Right forelimb (tissue), 1 donor: ENCODE measurements at places on chromosomes 2 and 18.

- DNase-seq: no peak
Observed at GRCh38 chr2:191127235-191127634, 23.6 kb downstream of the STAT4 start.

- DNase-seq: no peak
Observed at GRCh38 chr18:66066191-66066590, 315.4 kb downstream of the CDH7 start.

DNA sequence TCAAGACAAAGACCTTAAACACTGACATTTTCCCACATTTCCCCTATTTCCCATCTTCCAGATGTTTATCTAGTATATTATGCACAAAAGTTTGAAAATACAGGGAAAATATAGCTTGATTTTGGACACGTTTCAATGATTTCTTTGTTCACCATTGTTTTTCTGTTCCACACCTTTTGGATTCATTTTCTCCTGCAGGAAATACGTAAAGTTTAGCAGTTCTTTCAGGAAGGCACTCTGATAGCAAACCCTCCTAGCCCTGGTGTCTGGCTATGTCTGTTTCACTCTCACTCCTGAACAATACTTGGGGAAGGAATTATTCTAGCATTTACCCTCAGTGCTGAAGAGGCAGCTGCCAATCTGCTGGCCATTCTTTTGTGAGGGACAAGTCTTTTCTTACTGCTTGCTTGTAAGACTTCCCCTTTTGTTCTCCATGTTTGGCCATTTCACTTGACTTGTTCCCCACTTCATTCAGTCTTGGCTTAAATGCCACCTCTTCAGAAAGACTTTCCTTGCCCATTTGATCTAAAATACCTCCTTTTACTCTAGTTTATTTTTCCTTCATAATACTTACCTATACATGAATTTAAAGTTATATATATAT lies 195.4 kb downstream of the RNF152 start:
- DNase-seq: no peak

DNA sequence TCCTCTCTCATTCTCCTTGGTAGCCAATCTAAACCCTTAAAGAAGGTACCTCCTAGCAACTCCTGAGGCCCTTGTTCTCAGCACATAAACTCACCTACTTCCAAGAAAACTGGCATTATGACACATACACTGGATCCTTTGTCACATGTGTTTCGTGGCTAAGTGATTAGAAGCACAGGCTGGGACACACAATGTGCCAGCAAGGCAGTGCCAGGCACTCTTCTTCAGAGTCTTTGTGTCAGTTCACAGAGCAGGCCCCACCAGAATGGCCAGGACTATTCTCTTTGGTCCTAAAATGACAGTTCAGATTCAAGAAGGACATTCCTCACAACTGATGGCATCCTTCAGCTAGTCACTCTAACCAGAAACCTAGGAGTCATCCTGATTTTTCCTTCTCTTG lies 40.3 kb downstream of the SMC6 start:
- no peak for DNase-seq

DNA sequence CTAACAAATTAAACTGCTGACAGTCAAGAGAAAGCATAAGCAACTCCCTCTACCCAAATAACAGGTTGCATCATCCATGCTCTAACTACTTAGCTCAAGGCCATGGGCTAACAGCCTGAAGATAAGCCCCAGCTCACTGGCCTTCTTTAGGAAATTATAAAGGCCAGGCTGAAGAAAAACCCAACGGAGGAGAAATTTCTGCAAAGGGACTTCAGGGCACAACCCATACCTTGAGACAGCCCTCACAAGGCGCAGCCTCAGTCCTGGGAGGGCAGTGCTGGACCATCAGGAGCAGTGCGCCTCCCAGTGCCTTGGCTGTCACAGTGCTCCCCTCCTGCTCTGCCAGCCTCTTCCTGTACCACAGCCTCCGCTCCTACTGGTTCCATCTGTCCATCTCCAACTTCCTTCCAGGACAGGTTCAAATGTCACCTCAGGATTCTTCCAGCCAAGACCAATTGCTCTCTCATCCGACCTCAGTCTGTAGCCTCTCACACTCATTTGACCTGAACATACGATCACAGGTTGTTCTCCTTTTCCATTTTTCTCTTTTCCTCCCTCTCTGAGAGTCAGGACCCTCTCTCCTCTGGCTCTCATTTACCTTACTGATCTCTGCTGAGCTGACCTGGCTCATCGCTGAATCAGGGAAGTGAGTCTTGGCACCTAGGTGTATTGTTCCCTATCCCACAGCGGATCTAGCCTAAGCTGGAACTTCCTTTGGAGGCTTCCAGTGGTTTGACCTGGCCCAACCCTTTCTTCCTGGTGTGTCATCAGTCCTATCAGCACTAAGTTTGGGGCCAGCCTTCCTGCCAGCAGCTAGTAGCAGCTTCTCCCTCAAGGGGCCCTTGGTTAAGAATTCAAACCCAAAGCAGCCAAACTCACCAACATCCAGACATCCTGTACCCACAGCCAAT lies 1.9 kb downstream of the MCFD2 start:
- no peak for DNase-seq

DNA sequence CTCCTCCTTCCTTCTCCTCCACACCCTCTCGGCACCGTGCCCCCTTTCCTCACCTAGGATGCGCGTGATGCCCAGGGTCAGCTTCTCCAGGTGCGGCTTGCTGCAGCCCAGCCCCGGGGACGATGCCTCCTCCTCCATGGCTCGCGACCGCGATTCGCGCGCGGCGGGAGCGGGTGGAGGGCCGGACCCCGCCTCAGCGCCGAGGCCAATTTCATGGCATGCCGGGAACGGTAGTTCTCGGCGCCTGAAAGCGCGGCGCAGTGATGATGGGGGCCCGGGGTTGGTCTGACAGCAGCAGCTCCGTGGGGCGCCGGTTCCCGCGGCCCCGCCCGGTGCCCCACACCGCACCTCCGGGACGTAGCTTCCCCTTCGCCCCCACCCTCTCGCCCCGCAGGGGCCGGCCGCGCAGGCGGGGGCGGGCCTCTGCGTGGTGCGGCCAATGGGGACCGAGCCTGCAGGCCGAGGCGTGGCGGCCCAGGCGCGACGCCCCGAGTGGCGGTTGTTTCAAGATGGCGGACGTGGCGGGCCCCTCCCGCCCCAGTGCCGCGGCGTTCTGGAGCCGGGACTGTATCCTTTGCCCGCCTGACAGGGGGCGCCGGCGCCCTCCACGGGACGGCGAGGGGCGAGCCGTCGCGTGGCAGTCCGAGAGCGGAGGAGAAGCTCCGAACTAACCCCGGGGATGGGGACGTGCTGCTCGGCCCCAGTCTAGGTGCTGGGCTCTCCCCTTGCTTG lies at the start of the genes KIAA1328 and TPGS2:
Gene KIAA1328, plus strand, starts transcription at position 498 of the 732 bp plus-strand sequence. Its CDS starts 12 bp downstream, at position 510.
Gene TPGS2, minus strand, starts transcription at position 373 of the 732 bp plus-strand sequence. Its CDS starts 235 bp downstream, at position 138.
- DNase-seq: peak; percentile 92

DNA sequence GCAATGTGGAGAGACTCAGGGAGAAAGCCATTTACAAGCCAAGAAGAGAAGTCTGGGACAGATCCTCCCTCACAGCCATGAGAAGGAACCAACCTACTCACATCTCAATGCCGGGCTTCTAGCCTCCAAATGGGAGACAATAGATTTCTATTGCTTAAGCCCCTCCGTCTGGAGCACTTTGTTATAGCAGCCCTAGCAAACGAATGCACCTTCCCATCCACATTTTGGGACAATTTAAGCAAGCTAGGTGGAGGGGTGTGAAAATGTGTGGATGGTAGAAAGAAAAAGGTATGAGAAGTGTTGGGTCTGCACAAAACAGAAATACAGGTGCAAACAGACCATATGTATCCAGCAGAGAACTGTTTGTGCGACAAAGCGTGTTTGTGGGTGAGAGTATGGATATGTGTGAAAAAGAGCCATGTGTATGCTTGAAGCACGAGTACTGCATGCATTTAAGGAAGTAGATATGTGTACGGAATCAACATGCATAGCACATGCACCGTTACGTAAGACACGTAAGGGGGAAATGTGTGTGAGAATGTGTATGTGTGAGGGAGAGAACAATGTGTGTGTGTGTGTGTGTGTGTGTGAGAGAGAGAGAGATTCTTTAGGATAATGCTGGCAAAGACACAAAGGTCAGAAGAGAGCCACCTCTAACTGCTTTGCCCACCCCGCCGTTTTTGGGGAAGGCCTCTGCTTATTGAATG lies 13.1 kb upstream of the E2F6 start:
- DNase-seq: no peak

DNA sequence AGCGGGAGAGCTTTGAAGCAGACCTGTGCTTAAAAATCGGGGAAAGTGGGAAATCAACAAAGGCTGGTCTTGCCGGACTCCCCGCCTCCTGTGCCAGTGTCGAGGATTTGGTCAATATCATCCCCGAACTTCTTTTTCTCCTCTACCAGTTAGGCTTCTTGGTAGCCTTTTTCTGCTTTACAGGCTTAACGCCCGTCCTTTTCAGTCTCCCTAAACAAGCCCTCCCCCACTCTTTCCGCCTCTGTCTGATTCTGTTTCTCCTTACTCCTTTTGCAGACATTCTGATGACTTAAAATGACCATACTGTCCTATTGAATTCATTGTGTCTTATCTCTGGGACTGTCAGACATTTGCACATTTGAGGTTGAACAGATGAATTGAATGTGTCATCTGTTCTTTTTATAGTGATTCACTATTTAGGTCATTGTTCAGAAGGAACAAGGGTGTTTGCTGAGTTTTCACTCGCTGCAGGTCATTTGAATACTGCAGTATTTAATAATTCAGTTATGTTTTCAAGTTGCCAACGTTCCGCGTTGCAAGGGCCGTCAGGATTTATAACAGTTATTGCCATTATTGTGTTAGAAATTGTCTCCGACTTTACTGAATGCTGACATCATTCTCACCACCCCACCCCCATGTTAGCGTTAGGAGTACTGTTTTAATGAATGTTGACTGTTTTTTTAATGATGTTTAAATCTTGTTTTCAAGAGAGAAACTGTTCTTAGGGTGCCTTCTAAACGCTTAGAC lies 1.1 kb downstream of the ITGAV start:
- DNase-seq: peak; percentile 57

- no peak for DNase-seq
Observed at GRCh38 chr2:15142069-15142689, 419.0 kb downstream of the NBAS start.

- DNase-seq: no peak
Observed at GRCh38 chr2:204693262-204693661, 148.0 kb downstream of the PARD3B start.

DNA sequence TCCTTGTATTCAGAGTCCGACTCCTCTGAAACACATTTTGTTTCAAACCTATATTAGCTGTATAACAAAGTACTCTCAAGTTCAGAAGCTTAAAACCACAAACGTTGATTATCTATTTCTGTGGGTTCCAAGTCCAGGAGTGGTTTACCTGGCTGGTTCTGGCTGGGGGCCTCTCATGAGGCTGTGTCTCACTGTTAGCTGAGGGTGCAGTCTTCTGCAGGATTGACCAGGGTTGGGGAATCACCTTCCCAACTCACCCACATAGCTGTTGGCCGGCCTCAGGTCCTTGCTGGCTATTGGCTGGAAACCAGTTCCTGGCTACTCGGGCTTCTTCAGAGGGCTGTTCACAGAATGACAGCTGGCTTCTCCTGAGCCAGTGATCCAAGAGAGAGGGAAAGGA lies 18.0 kb upstream of the ATIC start:
- DNase-seq: no peak

GRCh38 chr18:29753379-29753778 lies 1289.2 kb downstream of the DSC3 start:
- DNase-seq: no peak

DNA sequence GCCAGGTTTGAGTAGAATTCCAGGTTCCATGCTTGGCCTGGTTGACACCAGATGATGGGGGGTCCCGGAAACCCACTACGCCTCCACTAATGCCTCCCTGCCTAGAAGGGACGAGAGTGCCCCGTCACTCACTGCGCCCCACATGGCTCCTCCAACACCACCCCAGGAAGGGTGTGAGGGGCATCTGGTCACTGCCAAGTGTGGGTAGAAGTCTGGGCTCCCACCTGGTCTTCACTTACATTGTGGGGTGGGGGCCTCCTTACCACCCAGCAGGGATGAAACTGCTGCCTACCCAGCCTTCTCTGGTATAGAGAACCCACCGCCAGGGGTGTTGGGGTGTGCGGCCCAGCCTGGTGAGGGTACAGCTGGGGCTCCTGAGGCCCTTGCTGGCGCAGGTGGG lies 65.2 kb upstream of the B3GNT7 start:
- no peak for DNase-seq

DNA sequence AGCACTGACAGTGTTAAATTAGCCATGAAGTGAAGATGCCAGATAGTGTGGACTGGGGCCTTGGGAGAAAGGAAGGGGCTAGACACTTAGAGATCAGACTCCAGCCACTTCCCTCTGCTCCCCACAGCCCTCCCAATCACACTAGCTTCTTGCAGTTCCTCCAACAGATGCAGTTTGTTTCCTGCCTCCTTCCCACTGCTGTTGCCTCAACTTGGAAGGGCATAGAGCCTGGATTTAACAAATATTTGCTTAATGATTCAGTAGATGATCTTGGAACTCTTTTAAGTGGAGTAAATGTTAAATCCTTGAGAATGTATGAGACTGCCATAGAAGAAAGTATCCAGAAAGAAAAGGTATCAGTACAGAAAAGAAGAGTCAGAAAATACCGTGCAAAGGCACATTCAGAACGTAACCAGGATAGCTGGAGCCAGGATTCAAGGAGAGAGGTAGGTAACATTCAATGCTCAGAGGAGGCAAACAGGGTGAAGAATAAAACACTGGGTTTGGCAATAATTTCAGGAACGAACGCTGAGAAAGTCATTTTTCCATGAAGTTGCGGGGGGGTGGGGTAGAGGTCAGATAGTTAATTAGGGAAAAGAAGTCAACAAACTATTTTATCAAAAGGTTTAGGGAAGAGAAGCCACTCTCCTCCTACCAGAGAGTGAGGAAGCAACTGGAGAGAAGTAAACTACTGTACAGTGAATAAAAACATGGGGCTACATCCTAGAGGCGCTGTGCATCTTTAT lies 1.3 kb upstream of the BZW1 start:
- DNase-seq: no peak

DNA sequence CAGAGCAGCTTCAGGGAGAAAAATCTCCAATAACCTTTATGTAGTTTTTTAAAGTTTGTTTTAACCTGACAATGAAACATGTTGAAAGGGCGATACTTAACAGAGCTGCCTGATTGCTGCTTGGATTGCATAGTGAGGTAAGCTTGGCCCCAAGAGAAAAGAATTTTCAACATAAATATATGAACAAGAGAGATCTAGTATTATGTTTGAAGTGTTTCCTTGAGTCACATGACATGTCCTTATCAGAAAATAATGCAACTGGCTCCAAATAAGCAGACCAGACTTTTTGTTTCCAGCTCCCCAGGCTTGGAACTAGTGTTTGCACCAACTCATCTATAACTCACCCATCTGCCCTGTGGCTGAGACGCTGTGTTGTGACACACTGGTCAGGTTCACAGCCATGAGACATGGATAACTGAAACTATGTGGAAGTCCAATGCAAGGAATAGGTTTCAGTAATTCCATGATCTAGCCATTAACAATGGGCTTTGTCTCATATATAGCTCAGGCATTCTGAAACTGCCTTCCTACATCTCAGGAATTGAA lies 44.7 kb downstream of the ABCB11 start:
- DNase-seq: no peak

- no peak for DNase-seq
Observed at GRCh38 chr2:26284132-26284531, 39.4 kb downstream of the HADHB start.
